ENCODE measurements at places on chromosomes 13 and 19.

DNA sequence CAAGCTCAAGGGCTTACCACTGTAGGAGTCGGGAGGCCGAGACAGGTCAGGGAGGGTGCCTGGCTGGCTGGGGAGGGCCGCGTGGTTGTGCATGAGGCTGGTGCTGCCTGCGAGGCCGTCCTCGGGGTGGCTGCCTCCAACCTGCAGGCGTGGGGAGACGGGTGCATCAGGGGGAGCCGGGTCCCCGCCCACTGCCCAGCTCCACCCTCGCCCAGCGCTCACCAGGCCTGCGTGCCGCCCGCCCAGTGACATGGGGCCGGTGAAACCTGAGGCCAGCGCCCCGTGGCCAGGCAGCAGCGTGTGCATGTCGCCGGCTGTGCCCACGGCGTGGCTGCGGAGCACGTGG is 13.8 kb upstream of the UQCR11 start:
- no peak for DNase-seq

DNA sequence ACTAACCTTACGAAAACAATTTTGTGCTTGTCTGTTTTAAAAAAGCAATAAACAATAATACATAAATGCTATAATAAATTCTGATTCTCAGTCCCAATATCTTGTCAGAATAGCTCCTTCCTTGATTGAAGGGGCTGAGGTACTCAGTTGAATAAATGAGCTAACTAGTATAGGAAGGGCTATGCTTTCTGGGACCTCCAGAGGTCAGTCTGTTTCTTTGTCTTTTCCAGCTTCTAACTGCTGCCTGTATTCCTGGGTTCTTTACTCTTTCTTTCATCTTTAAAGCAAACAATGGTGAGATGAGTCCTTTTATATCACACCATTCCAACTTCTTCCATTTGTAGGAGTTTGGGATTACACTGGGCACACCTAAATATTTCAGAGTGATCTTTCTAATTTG is 1297.0 kb upstream of the ATXN8OS start:
- no peak for DNase-seq

- DNase-seq, result no peak
Measured at GRCh38 chr19:49803529-49803856, 9.6 kb downstream of the FUZ start.

DNA sequence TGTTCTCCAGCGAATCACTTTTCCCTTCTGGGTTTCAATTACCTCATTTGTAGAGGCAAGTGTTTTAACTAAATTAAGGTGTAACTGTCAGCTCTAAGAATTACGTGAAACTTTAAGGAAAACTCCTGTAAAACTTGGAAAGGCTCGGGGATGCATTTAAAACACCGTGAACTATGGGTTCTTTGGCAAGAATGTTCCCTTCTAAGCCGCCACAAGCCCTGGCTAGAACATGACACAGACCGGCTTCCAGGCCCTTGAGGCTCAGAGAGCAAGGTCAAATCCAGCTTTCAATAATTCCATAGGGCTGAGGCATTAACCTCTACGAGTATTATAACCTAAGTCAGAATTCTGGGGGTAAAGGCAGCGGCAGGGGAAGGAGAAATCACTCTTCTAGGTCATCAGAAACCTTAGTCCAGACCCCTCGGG is 685 bp downstream of the VWA8 start:
- no peak for DNase-seq

GRCh38 chr19:49690656-49691242 is at the start of gene CPT1C:
Gene CPT1C (plus strand): TSS chr19:49691116. CDS start chr19:49692253, 1,137 bp downstream.
- peak; percentile 79 for DNase-seq

Data from DMS 273 treated with DMSO at 0.1 percent for 48 hours (cell line).